Stimulated activated CD4-positive, alpha-beta T cell treated with anti-CD3 and anti-CD28 coated beads, Interleukin-2, amount 100 ng/mL, for 4 hours (primary cell): ENCODE measurements at places on chromosomes 1 and 21.

- no peak for DNase-seq
Measured at GRCh38 chr1:65054481-65054880, 88.1 kb upstream of the JAK1 start.

- peak; percentile 9 for DNase-seq
Measured at GRCh38 chr1:58047265-58047858, 499.2 kb downstream of the OMA1 start.

- no peak for DNase-seq
Measured at GRCh38 chr1:196002906-196003305, 605.3 kb downstream of the KCNT2 start.

DNA sequence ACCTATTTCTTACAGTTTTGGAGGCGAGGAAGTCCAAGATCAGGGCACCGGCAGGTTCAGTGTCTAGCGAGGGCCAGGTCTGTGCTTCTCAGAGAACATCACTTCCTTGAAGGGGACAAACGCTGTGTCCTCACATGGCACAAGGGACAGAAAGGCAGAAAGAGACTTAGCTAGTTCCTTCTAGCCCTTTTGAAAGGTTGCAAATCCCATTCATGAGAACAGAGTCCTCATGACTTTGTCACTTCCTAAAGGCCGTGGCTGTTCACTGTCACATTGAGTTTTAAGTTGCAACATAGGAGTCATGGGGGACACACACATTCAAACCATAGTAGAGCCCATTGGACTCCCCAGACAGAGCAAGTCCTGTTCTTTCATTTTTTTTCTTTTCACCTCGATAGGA lies 27.4 kb downstream of the PER3 start:
- no peak for DNase-seq

DNA sequence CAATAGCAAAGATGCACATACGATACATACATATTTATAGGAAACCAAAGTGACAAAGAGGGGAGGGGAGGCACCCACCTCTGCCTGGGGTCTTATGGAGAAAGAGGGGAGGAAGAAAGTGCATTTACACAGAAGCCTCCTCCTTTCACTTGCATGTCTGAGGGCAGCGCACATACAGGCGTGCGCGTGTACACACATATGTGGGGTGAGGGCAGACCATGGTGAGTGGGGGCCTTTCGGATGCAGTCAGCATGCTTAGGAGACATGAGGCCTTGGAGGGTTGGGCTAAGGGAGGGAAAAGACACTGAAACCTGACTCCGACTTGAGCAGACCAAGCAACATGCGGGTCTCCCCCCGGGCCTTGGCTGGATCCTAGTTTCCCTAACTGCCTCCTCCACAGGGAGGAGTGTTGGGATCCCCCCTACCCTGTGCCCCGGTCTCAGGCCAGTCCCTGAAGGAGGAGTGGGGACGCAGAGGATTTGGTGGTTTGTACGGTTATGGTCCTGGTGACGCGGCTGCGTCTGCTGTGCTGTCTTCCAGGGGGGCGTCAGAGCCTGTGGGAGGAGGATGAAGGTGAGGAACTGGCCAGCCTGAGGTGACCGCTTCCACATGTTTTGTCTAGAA lies 15.2 kb downstream of the LRRC71 start:
- no peak for DNase-seq

DNA sequence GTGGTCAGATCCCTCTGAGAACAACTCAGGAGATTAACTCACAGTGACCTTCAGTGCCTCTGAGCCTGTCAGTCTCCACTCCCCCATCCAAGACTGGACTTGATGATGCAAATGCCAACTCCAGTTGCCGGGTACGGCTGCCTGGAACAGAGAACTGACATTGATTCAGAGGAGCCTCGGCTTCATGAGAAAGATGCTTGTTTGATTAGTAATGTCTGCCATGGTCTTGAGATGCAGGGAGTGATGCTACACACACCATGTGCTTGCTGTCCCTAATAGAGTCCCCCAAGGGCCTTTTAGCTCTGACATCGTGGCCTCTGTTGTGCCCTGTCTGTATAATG lies 51.8 kb upstream of the LRP8 start:
- no peak for DNase-seq

DNA sequence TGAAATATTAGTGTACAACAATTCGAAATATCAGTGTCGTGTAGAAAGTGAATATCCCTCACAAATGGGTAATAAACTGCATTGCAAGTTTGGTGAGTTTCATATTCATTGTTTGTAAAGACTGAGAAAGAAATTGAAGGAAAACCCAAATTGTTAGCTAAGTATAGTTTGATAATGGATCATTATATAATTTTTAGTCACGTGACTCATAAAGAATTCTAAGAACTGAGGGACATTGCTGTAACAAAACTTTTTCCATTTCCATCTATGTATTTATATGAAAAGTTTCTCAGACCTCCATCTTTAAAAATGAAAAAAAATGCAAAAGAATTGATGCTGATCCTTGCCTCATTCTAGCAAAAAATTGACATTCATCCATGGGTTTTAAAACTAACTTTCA lies 36.0 kb upstream of the SGIP1 start:
- DNase-seq, result no peak

GRCh38 chr1:33814166-33814565 lies 49.7 kb upstream of the HMGB4 start:
- no peak for DNase-seq

GRCh38 chr1:209875515-209875914 lies 47.7 kb downstream of the UTP25 start:
- DNase-seq, result no peak

DNA sequence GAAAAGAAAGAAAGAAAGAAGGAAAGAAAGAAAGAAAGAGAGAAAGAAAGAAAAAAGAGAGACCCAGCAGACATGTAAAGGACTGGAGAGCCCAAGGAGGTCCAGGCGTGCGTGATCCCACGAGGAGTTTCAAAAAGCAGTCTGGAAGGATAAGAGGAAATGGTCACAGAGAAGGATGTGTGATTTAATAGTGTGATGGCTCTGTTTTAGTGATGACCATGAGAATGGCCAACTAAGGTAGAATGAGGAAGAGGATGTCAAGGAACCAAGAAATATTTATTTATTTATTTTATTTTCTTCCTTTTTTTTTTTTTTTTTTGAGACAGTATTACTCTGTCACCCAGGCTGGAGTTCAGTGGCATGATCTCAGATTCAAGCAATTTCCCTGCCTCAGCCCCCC lies 25.5 kb downstream of the PTGS2 start:
- no peak for DNase-seq

- no peak for DNase-seq
Measured at GRCh38 chr1:212702672-212703071, 3.0 kb upstream of the BATF3 start.

DNA sequence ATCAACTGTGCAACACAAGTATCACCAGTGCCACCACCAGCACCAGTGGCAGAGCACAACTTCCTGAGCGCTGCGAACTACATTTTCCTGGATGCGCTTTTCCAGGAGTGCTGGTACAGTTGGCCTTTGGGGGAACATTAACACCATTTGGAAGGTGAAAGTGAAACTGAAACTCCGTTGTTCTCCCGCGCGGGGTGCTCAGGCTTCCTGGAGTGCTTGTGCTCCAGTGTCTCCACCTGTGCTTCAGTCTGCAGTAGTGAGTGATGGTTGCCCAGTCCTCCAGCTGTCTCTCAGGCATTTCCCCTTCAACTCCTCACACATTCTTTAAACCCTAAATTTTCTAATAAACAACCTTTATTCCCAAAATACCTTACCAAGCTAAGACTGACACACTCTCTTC lies 187.8 kb downstream of the LRRIQ3 start:
- DNase-seq, result no peak

DNA sequence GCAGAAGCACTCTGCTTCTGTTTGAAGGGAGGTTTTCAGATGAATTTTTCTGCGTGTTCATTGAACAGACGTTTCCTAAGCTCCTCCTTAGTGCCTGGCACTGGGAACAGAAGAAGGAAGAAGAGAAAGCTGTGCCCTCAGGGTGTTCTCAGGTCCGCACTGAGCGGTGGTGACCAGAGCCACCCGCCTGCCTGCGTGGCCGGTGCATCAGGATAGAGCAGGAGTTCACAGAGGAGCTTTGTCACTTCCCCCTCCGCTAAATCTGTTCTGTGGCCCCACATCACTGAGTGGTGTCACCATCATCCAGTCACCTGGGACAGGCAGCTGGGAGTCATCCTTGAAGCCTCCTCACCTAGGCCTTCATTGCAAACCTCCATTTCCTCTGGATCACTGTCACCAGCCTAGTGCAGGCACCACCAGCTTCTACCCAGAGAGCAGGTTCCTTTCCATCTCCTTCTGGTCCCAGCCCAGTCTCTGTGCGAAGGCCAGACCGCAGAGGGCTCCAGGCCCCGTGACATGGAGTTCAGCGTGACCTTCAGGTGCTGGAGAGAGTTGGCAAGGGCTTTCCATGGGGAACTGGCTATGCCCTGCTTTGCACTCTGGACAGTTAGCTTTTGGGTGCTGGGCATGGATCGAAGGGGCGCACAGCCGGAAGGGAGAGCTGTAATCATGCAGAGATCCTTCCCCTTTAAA lies 21.7 kb downstream of the PARK7 start:
- no peak for DNase-seq

DNA sequence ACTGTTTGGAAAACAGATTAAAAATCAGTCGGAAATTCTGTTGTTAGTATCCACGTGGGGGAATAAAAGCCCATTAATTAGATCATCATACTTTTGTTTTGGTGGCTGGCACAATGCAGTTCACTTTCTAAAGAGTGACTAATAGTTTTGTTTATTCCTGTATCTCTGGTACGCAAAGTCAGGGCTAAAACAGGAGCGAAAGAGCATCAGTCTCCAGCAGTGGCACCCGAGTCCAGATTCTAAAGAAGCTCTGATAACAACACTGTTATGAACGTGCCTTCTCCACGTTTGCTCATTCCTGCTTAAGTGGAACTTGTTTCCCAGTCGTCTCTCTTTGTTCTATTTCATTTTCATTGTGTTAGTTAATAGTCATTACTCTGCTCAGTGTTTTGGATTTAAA lies 69.6 kb downstream of the HSPA13 start:
- DNase-seq, result no peak

DNA sequence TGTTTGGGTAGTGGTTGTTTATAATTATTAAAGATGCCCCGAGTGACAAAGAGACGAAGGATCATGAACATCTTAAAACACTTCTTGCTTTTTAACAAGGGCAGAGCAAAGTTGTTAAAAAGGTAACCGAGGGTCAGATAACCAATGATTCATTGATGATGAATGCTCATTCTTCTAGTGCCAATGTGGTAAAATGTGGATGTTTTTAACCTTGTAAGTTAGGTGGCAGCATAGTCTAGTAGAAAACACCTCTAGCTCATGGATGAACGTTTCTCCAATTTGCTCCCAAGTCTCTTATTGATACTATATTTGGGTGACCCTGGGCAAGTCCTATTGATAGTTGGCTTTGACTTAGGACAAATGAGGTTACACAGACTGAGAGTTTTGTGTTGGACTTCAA lies 167.9 kb downstream of the KIF26B start:
- DNase-seq, result no peak

DNA sequence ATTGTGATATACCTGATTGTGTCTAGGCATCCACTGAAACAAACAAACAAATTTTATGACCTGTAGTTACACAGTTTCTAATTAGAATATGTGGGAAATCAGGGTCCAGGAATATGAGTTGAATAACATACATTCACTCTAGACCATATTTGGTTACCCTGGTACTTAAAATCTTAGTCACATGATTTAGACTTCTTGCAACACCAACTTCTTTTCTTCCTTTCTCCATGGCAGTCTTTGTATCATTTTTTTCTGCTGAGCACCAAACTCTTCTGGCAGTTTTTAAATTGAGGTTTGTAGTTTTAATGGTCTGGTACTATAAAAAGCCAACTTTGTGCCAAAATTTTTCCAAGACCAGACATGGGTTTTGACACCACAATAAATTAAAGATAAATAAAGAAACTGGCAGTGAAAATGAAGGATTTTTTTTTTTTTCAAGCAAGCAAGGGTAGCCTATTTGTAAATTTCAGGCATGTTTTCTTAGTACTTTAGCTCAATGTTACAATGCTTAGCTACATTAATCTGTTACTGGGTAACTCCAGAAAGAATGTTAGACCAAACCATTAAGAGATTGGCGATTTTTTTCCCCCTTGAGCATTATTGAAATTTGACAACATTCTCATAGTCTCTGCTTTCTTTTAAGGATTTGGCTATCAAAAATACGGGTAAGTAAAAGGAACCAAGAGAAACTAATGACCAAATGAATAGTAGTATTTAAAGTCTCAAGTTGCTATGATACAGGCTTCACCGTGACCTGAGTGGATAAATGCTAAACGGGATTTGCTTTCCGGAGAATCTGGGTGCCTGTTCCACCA lies 108.5 kb downstream of the NFIA start:
- no peak for DNase-seq

DNA sequence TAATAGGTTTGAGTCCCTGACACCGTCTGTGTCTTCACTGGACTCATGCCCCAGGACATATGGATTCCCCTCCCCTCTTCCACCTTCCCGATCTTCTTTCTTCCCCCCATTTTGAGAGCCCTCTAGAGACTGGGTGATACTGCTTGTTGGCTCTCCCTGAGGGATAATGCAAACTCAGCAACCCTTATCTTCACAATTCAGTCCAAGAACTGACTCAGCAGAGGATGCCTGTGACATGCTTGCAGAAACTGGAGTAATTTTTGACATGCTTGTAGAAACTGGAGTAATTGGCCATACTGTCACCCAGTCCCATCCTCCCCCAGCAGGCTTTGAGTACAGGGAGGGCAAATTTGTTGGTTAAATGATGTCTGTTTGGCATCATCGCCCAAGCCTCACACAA lies 127.6 kb upstream of the CTTNBP2NL start:
- DNase-seq, result no peak

DNA sequence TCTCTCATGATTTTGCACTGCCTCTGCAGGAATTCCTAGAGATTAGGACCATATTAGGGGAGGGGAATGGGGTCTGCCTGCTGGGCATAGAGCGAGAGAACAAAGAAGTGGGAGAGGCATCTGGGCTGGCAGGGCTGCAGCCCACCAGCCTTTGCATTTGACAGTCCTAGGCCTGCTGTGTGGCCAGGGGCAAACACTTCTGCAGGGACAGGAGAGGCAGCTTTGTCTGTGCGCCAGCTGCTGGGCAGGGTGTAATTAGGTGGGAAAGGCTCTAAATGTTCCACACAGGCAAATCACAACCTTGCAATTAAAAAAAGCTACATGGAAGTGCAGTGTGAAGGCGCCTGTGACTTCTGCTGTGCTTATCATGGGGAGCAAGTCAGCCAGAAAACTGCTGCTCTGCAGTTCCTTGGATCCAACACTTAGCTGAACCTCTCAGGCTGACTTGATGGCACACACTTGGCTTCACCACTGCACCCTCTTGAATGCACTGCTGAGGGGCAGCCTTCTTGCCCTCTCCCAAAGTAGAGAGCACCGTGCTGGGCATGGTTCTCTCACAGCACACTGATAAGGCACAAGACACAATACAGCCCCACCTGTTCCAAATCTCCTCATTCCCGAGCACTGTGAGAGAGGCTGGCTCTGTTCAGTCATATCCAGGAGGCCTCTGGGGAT lies 73.6 kb upstream of the TLR5 start:
- no peak for DNase-seq

DNA sequence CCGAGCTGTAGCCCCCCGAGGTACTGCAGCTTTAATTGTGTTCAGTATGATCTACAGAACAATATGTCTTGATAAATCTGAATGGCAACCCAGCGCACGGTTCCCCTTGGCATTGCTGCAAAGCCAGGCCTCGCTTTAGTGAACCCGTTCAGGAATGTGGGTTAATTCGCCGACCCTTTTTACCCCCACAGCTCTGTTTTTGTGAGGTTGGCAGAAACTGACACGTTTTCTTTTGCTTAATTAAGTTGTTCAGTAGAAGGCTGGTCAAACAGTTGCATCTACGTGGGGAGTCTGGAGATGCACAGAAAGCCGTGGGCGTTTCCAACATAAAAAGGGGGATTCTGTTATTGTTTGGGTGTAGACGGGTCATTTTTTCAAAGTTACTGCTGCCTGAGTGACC lies 43.2 kb downstream of the OLIG1 start:
- no peak for DNase-seq

GRCh38 chr1:16326833-16327404 lies 25.4 kb downstream of the FBXO42 start:
- no peak for DNase-seq
